ENCODE measurements at places on chromosomes 6 and 20. TPM values are rescaled to one million over a fixed set of nuclear protein-coding genes. Genes with fewer than 3 reads are reported as not detected.

TUBE1 gene
- 26.3 TPM for total RNA-seq

TDRD6 gene
- 0.05 TPM for total RNA-seq

VIP gene
- not detected for total RNA-seq

C20orf144 gene
- total RNA-seq, result 0.44 TPM

C6orf15 gene
- not detected for total RNA-seq

STMND1 gene
- not detected for total RNA-seq

DNA sequence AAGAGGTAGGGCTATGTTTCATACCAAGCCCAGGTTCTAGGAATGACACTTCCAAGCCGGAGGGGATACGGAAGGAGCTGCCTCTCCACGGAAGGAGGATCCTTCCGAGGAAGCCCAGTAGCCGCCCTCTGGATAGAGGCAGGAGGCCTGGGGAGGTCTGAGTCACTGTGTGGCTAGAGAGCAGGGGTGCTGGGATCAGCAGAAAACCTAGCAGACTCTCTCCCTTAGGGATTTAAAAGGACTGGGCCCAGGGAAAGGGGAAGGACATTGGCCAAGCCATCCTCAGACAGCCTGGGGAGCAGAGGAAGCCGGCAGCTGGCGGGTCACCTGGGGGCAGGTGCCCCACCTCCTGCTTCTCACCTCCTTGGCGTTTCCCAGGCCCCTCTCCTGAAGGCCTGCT is 36.6 kb upstream of the NFATC2 start:
- H3K27me3 ChIP-seq, result no peaks in the 10 kb centered on the region
- DNase-seq, result no peak
- no peak overlapping the region for H3K4me3 ChIP-seq
- H3K4me1 ChIP-seq, result no peaks in the 10 kb centered on the region
- H3K36me3 ChIP-seq, result no peaks in the 10 kb centered on the region

DNA sequence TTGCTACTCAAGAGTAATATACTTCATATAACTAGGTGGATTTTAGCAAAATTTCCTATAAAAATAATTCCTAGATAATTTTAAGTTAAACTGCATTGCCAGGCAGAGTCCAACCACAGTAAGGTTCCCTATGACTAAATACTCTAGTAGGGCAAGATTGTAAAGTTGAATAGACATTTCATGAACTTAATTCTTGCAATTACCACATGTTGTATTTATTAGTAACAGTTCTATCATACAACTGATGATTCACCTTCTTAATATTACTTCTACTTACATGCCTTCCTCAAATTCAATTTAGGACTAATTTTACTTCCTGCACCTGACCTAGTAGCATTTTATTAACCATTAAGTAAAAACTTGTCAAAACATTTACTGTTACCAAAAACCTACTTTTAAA is 266.7 kb upstream of the THEMIS start:
- H3K36me3 ChIP-seq, result no peaks in the 10 kb centered on the region
- no peak overlapping the region for H3K27ac ChIP-seq
- H3K4me3 ChIP-seq, result no peak overlapping the region
- no peaks in the 10 kb centered on the region for H3K4me1 ChIP-seq
- H3K27me3 ChIP-seq, result no peaks in the 10 kb centered on the region
- DNase-seq, result no peak

DNA sequence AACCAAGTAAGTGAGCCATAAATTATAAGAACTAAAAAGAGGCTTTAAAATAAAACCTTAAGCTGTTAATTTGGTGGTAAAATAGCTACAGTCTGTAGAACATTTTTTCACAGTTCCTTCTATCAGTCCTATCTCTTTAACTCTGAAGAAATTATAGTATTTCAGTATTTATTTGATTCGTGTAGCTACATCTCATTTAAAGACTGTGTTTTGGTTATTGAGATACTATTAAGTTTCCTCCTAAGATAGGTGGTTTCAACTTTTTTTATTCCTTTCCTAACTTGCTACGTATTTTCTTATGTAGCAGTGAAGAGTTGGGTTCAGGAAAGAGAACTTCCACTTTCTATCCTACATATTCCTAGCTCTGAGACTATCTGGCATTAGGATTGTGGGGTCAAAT is 97.2 kb downstream of the CD2AP start:
- no peak for DNase-seq
- H3K27me3 ChIP-seq, result no peaks in the 10 kb centered on the region
- H3K36me3 ChIP-seq, result no peaks in the 10 kb centered on the region
- no peaks in the 10 kb centered on the region for H3K4me1 ChIP-seq
- no peak overlapping the region for H3K4me3 ChIP-seq

DNA sequence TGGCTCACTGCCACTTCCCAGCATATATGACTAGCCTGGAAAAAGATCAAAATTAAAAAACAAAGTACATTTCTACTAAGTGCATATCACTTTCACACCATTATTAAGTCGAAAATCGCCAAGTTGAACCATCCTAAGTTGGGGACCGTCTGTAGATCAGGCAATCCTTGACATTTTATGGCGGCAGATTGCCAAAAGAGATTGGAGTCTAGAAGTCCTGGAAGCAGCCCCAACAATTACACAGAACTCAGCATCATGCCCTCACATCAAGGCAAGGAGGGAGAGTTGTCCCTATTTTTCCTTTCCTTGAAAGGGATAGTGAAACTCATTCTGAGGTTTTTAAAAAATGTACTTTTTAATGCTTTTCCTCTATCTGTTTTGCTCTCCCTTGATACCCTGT is 30.7 kb downstream of the SLC22A3 start:
- no peaks in the 10 kb centered on the region for H3K4me1 ChIP-seq
- no peak overlapping the region for H3K27ac ChIP-seq
- H3K36me3 ChIP-seq, result no peaks in the 10 kb centered on the region
- DNase-seq, result no peak
- no peak overlapping the region for H3K4me3 ChIP-seq

DNA sequence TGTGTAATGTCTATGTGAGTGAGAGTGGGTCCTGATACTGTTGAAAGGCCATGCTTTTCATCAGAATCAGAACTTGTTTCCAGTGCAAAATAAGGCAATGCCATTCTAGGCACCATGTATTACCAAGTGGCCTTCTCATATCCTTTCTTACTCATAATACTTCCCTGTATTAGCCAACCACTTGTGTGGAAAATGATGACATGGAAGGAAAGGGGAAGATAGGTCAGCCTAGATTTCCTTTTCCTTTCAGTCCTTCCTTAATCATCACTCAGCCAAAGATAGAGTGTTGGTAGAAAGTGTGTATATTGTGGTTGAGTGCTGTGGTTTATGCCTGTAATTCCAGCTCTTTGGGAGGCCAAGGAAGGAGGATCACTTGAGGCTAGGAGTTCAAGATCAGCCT is 158.6 kb upstream of the PREP start:
- no peak overlapping the region for H3K27ac ChIP-seq
- no peak for DNase-seq
- H3K4me1 ChIP-seq, result peaks cover 5% of the 10 kb centered on the region
- H3K27me3 ChIP-seq, result no peaks in the 10 kb centered on the region
- no peak overlapping the region for H3K4me3 ChIP-seq

- H3K4me1 ChIP-seq, result no peaks in the 10 kb centered on the region
- H3K4me3 ChIP-seq, result no peak overlapping the region
Measured at GRCh38 chr6:104829183-104829958, 30.3 kb downstream of the HACE1 start.

- H3K4me1 ChIP-seq, result no peaks in the 10 kb centered on the region
- H3K4me3 ChIP-seq, result no peak overlapping the region
- peaks cover 69% of the 10 kb centered on the region for H3K27me3 ChIP-seq
- H3K36me3 ChIP-seq, result no peaks in the 10 kb centered on the region
- no peak overlapping the region for H3K27ac ChIP-seq
Measured at GRCh38 chr20:45121388-45121787, 2.9 kb downstream of the WFDC12 start.
